ENCODE measurements at places on chromosomes 1 and 21. TPM values are rescaled to one million over a fixed set of nuclear protein-coding genes. Genes with fewer than 3 reads are reported as not detected.

The RABGGTB gene
- 76.0 TPM for polyA plus RNA-seq

- H3K27me3 ChIP-seq = no peaks in the 10 kb centered on the region
- peak; percentile 82 for DNase-seq
- peaks cover 26% of the 10 kb centered on the region for H3K4me1 ChIP-seq
- no peak overlapping the region for H3K4me3 ChIP-seq
- no peaks in the 10 kb centered on the region for H3K36me3 ChIP-seq
Observed at GRCh38 chr1:100710906-100711682, 8.4 kb upstream of the VCAM1 start.

The KMO gene
- not detected for polyA plus RNA-seq

The CR1L gene
- not detected for polyA plus RNA-seq

GRCh38 chr1:54405898-54406293 is 298 bp downstream of the SSBP3 start:
- peak overlapping the region; percentile 60 for H3K4me3 ChIP-seq
- H3K4me1 ChIP-seq = peaks cover 22% of the 10 kb centered on the region
- no peak overlapping the region for H3K27ac ChIP-seq
- H3K27me3 ChIP-seq = no peaks in the 10 kb centered on the region
- H3K36me3 ChIP-seq = peaks cover 10% of the 10 kb centered on the region

DNA sequence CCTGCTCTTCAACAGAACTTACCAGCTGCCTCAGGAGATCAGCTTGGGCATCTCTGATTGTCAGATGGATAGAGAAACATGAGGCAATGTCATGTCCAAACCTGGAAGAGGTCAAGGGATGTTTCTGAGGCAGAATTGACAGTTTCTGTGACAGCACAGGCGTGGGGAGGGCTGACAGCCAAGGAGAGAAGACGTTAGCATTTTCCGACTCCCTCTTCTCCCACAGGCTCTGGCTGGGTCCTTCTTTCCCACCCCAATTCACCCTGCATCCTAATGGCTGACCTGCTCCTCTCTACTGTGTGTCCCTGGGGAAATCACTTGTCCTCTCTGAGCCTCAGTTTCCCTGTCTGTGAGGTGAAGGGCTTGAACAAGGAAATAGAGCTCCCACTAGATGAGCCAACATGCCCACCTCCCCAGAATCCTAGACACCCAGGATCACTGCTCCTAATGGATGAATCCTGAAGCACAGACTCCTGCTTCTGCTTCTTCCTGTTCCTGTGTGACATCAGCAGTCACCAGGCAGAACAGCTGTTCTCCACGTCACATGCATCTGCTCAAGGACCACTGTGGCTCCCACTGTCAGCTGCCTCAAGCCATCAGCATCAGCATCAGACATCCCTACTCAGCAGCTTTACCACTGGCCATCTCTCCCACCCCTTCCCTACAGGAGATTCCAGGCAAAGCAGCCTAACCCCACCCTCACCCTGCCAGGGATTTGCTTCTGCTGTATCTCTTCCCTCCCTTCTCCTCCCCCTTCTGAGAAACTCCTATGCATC is 408.0 kb downstream of the MATN1 start:
- no peak overlapping the region for H3K27ac ChIP-seq
- no peaks in the 10 kb centered on the region for H3K27me3 ChIP-seq
- H3K4me1 ChIP-seq = no peaks in the 10 kb centered on the region
- DNase-seq = peak; percentile 5
- H3K4me3 ChIP-seq = no peak overlapping the region

The FCAMR gene
- not detected for polyA plus RNA-seq

DNA sequence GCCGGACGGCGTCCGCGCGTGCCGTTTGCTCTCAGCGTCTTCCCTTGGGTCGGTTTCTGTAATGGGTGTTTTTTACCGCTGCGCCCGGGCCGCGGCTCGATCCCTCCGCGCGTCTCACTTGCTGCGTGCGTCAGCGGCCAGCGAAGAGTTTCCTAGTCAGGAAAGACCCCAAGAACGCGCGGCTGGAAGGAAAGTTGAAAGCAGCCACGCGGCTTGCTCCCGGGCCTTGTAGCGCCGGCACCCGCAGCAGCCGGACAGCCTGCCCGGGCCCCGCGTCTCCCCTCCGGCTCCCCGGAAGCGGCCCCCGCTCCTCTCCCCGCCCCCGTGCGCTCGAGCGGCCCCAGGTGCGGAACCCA is 159.8 kb downstream of the RUNX1 start:
- no peaks in the 10 kb centered on the region for H3K4me1 ChIP-seq
- DNase-seq = peak; percentile 74
- H3K4me3 ChIP-seq = peak overlapping the region; percentile 91
- no peaks in the 10 kb centered on the region for H3K27me3 ChIP-seq

The S100A14 gene
- polyA plus RNA-seq = 0.10 TPM

- H3K27ac ChIP-seq = no peak overlapping the region
- peaks cover 2% of the 10 kb centered on the region for H3K36me3 ChIP-seq
- no peaks in the 10 kb centered on the region for H3K27me3 ChIP-seq
Observed at GRCh38 chr1:24535021-24535424, 20.9 kb upstream of the NCMAP start.
